Neuronal stem cell (in vitro differentiated cells): ENCODE measurements at places on chromosomes 5 and 9.

DNA sequence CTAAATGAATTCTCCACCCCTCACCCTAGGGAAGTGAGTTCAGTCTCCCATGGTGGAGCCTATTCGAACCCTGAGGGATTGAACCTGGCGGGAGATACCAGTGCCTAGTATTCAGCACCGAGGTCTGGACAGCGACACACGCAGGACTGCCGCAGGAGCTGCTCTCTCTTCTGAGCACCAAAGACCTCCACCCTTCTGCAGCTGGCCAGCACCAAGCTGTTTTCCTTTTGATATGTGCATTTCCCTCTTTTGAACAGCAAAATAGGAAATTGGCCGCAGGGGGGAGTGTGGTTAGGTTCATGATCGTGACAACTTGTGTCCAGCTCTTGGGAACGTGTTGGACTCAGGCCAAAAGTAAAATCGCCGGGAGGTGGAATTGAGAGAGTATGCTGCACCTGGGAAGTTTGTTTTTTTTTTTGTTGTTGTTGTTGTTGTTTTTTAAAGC lies 1.2 kb upstream of the PCSK1 start:
- DNase-seq, result peak; percentile 78

DNA sequence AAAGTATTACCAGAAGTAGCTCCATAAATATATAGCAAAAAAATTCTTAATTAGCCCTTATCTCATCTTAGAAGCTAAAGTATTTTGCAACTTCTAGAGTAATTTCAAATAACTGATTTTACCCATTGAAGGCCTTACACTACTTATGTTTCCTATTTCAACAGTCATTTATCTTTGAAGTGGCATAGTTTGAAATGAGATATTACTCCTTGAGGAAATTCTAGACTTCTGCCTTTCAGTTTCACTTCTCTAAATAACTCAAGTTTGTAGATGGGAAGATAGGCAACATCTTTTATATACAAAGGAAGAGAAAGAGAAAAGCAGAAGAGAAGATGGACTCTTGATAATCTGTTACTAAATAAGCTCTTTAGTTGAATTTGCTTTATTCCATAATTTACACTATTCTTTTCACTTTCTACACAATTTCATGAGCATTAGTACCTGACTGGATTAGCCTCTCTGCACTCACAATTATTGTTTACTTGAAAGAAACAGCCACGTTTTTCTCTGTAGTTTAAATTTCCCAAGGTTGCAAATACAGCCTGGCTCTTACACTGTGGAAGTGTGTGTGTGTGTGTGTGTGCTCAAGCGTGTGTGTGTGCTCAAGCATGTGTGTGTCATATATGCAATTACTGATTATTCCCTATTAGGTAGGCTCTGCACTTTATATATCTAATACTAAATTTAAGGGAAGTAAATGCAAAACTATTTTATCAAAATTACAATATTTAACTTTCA lies 60.6 kb upstream of the EMB start:
- no peak for DNase-seq

GRCh38 chr9:70390933-70391341 lies 23.5 kb downstream of the KLF9 start:
- DNase-seq, result no peak

DNA sequence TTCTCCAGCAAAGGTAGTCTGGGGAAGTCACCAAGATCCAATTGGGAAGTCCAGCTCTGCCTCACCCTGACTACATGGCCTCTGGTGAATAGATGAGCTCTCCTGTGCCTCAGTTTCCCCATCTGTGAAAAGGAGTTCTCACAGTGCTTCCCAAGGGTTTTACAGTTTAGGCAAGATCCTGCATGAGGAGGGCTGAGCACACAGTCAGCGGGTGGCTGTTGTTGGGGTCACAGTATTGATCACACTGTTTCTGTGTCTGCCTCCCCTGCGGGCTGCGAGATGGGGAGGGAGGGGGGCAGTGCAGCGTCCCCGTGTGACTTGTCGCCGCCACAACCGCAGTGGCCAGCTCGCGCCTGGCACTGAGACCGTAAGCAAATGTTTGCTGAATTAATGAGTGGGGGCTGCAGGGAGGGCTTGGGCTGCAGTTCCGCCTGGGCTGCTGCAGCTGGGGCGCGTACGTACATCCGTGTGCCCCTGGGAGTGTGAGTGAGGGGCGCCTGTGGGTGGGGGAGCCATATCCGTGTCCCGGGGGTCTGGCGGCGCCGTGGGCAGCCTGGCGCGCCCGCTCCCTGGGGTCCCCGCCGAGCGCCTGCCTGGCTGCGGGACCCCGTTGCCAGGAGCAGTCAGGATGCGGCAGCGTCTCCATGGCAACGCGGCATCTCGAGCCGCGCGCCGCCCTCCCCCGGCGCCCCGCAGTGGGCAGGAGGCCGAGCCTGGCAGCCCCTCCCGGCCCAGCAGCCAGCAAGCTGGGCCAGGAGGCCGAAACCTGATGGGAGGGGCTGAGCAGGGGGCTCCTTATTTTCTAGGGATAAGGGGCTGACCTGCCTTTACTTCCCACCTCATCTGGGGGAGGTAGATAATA lies 31.4 kb upstream of the PSD2 start:
- DNase-seq, result no peak

DNA sequence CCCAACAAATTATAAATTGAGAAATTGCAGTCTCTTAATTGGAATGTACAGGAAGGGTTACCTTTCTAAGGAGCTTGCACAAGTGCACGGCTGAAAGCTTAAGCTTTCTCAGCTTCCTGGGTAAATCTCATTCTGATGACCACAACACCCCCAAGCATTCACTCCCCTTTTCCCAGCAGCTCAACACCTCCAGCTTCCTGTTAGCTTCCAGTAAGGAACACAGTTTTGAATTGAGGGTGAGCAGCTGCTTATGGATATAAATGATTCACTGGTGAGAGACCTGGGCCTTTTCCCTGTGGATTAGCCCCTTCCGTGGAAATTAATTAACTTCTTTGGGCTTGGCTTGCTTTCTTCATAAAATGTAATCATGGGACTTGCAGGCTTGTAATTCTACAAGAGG lies 101.2 kb downstream of the SLC28A3 start:
- DNase-seq, result no peak

DNA sequence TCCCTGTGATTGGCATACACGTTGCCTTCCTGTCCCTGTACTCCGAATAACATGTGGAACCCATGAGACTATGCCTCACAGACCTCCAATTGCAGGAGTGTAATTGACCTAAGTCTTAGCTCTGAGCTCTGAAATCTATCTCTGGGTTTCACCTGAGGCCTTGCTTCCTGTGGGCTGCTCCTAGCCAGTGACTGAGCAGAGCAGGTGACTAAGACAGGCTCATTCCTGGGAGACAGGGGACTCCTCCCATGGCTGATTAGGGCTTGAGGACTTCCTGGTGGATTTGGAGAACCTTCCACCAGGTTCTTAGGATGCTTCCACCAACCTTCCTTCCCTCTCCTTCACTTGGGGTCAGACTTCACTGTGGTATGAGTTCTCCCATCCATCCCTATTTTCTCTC lies 22.3 kb upstream of the MIER3 start:
- no peak for DNase-seq

DNA sequence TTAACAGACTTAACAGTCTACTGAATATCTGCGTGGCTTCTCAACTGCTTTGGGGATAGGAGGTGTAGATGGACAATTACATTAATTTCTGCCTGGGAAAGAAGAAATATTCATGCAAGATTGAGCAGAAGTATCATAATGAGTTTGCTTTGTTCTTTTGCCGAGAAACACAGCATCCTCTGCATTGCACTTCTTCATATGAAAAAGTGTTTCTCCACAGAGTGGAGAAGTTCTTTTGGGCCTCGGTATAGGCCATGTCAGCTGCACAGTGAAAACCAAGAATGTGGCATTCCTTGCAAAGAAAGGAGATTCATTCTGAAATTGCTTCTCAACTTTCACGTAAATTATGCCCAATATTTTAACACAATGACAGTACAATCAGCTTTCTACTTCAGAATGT lies 17.6 kb upstream of the SNX2 start:
- DNase-seq, result no peak

- DNase-seq, result no peak
These were observed 60.9 kb downstream of the ADRB2 start for GRCh38 chr5:148887123-148887881.

- DNase-seq, result no peak
These were observed 88.0 kb downstream of the NLN start for GRCh38 chr5:65809817-65810531.

DNA sequence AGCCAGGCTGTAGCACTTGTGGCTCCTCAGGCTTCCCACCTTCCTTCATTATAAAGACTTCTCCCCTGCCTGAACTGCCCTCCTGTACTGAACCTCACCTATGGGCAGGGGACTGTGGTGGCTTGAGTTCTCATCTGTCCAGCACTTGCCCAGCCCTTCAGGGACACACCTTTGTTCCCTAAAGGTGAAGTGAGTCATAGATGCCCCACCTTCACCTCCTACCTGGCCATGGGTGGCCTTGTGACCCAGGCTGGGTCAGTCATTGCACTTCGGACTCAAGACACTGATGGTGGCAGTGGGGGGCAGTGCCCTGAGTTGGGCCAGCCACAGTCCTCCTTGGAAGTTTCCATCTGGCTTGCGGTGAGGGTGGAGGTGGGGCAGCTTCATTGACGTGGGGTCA lies 26.1 kb upstream of the PSD2 start:
- no peak for DNase-seq

DNA sequence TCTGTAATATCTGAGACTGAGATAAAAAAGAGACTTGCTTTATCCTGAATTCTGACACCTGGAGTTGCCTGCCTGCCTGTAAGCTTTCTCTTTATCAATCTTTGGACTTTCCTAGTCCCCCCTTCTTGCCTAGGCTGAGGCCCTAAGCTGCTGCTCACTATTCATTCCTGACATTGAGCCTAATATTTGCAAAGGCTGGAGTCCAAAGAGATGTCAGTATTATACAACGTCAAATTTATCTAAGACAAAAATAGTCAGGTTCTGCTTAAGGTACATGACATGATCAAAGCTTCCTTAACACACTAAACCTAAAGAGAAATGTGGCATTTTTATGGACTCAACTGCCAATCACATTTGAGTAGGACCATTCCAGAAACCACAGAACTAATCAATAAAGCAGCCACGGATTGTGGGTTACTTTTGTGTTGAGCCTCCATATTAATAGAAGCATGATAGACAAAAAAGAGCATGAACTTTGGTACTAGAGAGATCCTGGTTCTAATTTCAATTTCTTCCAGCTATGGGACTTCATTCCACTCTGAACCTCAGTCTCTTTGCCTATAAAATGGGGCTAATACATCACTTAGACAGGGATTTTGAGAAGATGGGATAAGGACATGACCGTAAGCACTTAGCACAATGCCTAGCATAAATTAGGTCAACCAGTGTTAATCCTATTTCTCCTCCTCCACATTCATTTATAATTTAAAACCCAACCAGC lies 56.1 kb downstream of the IL33 start:
- no peak for DNase-seq

DNA sequence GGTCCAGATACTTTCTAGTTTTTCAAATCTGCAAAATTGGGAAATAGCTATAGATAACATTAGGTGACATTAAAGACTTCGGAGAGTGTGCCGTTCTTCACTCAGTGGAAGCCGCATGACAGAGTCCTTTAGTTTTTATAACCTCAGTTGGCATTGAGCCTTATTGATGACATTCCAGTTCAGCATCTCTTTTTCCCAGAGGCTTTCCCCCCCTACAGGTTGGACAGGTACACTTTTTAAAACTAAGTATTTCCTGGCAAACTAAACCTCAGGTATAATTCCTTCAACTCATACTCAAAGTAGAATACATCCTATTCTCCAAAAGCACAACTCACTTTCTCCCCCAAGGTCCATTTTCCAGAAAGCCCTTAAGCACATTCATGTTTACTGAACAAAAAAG lies 58.7 kb downstream of the SLC46A2 start:
- no peak for DNase-seq

- DNase-seq, result no peak
These were observed 1.8 kb downstream of the UBAP2 start for GRCh38 chr9:34046784-34047379.

GRCh38 chr5:124641154-124641792 lies 105.2 kb downstream of the ZNF608 start:
- no peak for DNase-seq

DNA sequence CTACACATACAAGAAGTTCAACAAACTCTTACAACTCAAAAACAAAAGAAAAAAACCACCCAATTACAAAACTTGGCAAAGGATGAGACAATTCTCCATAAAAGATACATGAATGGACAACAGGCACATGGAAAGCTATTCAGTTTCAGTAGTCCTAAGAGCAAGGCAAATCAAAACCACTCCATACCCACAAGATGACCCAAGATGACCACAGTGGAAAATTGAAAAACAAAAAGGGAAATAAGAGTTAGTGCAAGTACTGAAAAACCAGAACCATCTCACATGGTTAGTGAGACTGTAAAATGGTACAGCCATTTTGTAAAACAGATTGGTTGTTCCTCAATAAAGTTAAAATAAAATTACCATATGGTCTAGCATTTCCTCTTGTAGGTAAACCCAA lies 287.1 kb upstream of the CDH9 start:
- no peak for DNase-seq

- no peak for DNase-seq
These were observed 1637.8 kb upstream of the C9orf72 start for GRCh38 chr9:29211003-29211579.

DNA sequence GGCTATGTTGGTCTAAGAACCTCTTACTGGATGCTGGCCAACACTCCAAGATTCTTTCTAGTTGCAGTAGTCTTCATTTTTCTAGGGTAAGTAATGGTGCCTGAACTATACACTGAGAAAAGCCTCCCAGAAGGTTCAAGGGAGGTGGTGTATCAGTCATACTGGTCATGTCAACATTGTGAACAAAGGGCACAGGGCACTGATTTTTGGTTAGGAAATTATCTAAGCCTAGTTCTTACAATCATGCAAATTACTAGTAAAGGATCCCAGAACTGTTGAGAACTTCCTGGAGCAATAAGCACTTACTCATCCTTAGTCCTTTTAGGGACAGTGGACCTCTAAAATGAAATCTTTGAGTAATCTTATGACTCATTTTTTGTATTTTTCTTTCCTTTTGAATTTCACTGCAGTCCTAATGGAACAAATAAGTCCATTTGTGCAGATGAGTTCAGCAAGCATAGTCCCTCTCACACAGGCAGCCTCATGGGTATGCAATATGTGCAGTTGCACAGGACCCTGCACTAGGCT lies 21.1 kb upstream of the CDC42SE2 start:
- DNase-seq, result no peak

- DNase-seq, result no peak
These were observed 69.7 kb upstream of the TNPO1 start for GRCh38 chr5:72746736-72747135.

- no peak for DNase-seq
These were observed 142.2 kb downstream of the OSTF1 start for GRCh38 chr9:75230469-75230868.

- no peak for DNase-seq
These were observed 126.7 kb downstream of the FOXD1 start for GRCh38 chr5:73321757-73322436.

- no peak for DNase-seq
These were observed 52.8 kb downstream of the ATP10B start for GRCh38 chr5:160799184-160799583.
